ENCODE measurements at places on chromosomes 16 and 17.

DNA sequence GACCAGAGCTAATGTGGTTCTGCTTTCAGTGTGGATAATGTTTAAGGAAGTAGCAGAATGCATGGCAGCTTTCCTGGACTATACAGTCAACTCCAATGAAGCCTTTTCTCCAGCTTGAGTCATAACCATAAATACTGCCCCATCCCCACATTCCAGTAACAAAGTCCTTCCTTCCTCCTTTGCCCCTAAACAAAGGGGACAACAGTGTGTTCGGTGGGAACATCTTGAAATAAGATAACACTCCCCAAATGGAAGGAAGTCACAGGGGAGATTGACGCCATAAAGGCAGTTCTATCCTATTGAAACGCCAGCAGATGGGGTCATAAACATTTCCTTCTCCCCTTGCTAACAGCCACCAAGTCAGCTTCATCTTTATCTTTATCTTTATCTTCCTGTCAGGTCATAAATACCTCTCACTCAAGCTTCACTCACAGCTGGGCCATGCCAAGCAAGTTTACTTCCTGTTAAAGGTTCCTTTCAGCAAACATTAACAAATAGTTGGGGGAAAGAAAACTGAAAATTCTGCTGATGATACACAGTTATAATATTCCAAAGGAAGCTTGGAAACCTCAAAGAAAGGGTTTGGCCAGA lies 136.7 kb downstream of the SNX11 start:
- DNase-seq, result no peak

DNA sequence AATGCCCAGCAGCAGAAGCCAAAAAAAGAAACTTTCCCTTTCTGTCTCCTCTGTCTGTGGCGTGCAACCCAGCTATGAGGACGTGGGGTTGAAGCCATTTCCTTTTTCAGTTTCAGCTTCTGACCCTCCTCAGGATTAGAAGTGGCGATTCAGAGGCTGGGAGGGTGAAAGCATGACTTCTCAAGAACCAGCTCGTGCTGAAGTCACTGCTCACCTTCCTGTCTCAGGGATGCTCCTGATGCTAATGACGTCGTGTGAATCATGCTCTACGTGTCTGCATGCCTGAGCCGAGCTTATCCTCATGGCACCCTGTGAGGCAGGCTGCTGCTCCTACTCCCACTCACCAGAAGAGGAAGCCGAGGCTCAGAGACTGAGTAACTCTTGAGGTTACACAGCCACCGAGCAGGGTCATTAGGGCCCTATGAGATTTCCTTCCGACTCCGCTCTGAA lies 5.7 kb upstream of the LPO start:
- DNase-seq, result no peak

- DNase-seq, result no peak
These were observed 28.7 kb downstream of the ADGRG5 start for GRCh38 chr16:57571098-57571497.

GRCh38 chr17:34146440-34147043 lies 108.5 kb upstream of the CCL2 start:
- no peak for DNase-seq

DNA sequence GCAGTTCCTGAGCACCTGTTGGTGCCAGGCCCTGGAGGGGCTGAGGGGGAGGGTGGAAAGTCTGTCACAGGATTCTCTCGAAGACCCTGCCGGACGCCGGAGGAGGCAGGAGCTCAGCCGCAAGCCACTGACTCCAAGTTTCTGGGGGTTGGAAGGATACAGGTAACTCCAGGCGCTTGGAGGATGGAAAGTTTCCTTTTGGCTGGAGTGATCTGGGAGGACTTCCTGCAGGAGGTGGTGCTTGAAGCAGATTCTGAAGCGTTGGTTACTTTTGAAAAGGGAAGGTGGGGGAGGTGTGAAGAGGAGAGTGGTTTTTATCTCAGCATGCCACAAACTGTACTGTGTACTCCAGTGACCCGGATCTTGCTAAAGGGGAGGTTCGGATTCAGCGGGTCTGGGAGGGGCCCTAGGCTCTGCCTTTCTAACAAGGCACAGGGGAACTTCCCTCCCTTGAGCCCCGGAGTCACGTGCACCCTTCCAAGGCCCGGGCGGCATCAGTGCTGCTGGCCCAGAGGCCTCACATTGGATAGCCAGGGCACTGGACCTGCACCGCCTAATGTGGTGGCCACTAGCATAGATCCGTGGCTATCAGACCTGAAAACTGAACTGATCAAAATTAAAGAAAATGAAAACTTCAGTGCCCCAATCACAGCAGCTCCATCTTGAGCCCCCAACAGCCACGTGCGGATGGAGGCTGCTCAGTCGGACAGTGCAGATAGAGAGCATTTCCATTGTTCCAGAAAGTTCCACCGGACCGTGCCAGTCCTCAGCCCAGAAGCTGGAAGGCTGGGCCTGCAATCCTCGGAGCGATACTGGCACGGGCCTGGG lies 42.2 kb upstream of the GSE1 start:
- DNase-seq, result no peak

GRCh38 chr17:3535253-3535995 lies 22.2 kb downstream of the TRPV3 start:
- no peak for DNase-seq

- DNase-seq, result no peak
These were observed 45.5 kb upstream of the ZFHX3 start for GRCh38 chr16:73093146-73094144.

DNA sequence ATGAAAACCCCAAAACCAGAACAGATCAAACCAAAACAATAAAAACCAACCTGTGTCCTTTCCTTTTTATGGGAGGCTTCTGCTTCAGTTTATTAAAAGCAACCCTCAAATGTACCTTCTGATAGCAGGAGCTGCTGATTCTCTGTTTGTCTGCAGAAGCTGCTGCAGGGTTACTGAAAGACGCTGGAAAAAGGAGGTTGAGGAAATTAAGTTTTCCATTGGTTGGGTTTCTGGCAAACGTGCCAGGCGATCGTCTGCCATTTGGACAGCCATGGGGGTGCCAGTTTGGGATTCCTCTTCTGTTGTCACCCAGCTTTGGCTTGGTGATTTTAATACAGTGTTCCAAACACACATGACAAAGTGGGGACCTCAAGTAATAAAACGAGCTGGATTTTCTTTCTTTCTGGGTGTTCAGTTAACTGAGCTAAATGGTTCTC lies 185.4 kb upstream of the ZFHX3 start:
- no peak for DNase-seq

DNA sequence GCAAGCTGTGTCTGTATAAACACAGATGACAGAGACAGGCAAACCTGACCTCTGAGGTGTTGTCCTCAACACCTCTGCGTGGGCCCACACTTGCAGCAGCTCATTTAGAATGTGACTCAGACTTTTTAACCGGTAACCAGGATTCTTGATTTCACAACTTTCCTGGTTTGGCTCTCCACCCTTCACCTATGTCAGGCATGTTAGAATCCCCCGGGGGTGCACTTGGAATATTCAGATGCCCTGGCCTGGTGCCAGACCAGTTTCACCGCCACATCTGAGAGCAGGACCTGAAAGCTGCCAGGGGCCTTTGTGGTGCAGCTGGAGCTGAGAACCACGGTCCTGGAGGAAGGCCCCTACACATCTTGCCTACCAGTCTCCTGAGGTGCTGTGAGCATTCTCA lies 4.8 kb downstream of the DHODH start:
- no peak for DNase-seq

- DNase-seq, result peak; percentile 65
These were observed 1.1 kb upstream of the NXN start for GRCh38 chr17:980406-981291.

- no peak for DNase-seq
These were observed 239.4 kb upstream of the CPHXL start for GRCh38 chr16:75965504-75966374.

- no peak for DNase-seq
These were observed 189.6 kb downstream of the MSI2 start for GRCh38 chr17:57445772-57446472.

DNA sequence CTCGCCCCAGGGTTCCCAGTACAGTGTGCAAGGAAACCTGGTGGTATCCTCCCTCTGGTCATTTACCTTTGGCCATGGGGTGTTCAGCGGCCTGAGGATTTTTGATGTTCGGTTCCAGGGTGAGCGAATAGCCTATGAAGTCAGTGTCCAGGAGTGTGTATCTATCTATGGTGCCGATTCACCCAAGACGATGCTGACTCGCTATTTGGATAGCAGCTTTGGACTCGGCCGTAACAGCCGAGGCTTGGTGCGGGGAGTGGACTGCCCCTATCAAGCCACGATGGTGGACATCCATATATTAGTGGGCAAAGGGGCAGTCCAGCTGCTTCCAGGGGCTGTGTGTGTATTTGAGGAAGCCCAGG lies 1.2 kb downstream of the AOC2 start:
- no peak for DNase-seq

- DNase-seq, result no peak
These were observed 12.5 kb downstream of the RGS11 start for GRCh38 chr16:263182-263774.

DNA sequence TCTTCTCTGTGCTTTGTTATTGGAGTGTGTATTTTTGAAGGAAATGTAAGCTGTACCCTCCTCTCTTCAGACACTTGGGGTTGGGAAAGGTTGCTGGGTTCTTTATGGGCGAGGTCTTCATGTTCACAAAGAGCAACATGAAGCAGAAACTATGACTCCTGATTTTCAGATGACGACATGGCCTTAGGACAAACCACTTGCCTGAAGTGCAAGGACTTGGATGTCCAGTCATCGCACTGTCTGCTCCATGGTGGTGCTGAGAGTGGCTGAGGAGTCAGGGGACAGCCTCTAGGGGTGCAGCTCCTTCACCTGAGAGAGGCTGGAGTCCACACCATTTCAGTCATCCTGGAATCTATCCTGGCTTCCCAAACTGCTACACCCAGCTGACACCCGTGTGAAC lies 183.9 kb upstream of the CDH5 start:
- DNase-seq, result no peak

DNA sequence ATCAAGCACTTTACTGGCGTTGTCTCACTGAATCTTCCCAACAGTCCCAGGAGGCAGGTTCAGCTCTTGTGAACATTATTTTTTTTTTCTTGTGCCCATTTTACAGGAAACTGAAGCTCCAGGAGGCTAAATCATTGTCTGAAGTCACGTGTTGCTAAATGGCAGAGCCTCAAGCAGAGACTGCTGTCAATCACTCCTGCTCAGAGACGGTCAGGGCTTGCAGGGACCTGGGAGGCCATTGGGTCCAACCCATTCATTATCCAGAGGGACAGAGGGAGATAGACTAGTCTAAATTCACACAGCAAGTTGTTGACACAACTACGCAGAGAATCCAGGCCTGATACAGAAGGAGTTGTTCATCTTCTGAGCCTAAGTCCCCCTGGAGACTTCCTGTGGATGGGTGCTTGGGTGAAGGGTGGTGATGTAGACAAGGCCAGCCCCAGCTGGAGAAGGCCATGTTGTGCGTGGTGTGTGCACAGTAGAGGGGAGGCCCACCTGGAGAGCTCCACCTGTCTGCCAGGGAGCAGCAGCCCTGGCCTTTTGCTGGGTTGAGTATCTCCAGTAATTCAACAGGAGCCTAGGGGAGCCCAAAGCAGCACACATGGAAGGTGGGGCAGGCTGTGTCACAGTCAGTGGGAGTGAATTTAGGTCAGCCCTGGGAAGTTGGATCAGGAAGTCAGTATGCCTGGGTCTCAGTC lies 24.3 kb upstream of the C1QL1 start:
- no peak for DNase-seq

DNA sequence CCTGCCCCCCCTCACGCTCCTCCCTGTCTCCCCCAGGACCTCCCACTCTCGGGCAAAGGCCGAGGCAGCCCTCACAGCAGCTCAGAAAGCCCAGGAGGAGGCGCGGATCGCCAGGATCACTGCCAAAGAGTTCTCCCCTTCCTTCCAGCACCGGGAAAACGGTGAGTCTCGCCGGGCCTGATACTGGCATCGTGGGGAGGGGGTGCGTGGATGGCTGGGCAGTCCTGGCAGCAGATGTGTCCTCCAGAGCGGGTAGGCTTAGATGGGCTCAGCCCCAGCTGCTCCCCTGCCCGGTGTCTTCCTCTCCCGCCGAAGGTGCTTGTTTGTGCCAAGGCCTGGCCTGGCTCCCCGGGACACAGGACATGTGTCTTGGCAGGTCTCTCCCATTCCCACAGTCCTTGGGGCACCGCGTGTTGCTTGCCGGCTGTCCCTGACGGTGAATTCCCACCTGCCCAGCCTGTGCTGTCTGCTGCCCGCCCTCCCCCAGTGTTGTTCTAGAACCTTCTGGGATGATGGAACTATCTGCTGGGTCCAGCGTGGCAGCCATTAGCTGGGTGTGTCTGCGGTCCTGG lies 81.6 kb downstream of the KLHDC4 start:
- DNase-seq, result no peak

DNA sequence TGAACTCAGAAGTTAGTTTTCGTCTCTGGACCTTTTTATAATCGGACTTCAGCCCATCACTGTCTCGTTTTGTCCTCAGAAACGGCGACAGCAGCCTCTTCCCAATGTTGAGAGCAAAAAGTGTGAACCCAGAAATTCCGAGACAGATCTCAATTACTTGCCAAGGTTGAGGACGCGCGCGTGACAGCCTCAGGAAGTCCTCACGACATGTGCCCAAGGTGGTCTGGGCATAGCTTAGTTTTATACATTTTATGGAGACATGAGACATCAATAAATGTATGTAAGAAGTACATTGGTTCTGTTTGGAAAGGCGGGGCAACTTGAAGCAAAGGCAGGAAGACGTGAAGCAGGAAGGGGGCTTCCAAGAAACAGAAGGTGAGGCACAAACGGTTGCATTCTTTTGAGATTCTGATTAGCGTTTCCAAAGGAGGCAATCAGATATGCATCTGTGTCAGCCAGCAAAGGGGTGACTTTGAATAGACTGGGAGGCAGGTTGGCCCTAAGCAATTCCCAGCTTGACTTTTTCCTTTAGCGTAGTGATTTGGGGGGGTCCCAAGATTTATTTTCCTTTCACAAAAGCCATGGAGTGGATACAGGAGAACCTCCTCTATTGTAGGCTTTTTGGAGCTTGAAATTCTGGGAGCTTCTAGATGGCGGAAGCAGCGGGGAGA lies 583 bp upstream of the ZNF747 start:
- no peak for DNase-seq

- DNase-seq, result no peak
These were observed 24.9 kb downstream of the GSE1 start for GRCh38 chr16:85637808-85638647.

GRCh38 chr17:27804113-27804512 lies 3.8 kb upstream of the NOS2 start:
- no peak for DNase-seq

GRCh38 chr17:52140601-52141000 lies 17.9 kb downstream of the CA10 start:
- no peak for DNase-seq

GRCh38 chr16:714558-715476 lies at the start of gene METRN:
Gene METRN (plus strand): TSS chr16:715118. CDS start chr16:715290, 172 bp downstream.
- DNase-seq, result peak; percentile 76

DNA sequence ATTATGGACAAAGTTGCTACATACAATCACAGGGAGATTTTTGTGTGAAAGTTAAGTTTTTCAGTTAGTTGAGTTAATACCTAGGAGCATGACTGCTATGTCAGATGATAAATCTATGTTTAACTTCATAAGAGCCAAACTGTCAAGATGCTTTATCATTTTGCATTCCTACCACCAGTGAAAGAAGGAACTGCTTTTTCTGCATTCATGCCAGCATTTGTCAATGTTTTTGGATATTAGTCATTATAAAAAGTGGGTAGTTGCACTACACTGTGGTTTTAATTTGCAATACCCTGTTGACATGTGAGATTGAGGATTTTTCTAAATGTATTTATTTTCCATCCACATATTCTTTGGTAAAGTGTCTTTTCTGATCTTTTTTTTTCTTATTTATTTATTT lies 434.0 kb upstream of the MON1B start:
- DNase-seq, result no peak

GRCh38 chr16:47241061-47241460 lies 97.3 kb upstream of the NETO2 start:
- no peak for DNase-seq

Measured in T-helper 22 cell (primary cell).